Left hindlimb (tissue), 1 donor: ENCODE measurements at places on chromosomes 13 and 19.

DNA sequence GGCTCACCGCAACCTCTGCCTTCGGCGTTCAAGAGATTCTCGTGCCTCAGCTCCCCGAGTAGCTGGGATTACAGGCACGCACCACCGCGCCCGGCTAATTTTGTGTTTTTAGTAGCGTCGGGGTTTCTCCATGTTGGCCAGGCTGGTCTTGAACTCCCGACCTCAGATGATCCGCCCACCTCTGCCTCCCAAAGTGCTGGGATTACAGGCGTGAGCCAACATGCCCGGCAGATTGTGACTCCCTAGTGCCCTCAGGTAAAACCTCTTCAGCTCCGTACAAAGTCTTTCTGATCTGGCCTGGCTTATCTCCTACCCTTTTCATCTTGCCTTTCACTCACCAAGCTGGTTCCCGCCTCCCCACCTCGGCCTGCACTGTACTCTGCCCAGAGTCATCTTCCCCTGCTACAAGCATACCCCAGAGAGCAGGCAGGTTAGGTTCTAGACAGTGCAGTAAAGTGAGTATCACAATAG lies 15.0 kb downstream of the BICRA start:
- no peak for DNase-seq

GRCh38 chr13:112697756-112698655 lies 8.2 kb downstream of the ATP11A start:
- no peak for DNase-seq

GRCh38 chr19:952680-953444 lies 27.0 kb downstream of the ARID3A start:
- DNase-seq: no peak

- no peak for DNase-seq
These were observed 583 bp upstream of the ZNF480 start for GRCh38 chr19:52296400-52296772.

GRCh38 chr19:54141356-54141755 lies 3.8 kb downstream of the CNOT3 start:
- no peak for DNase-seq

- DNase-seq: no peak
These were observed 353.8 kb downstream of the DNAJC15 start for GRCh38 chr13:43377149-43377548.

GRCh38 chr13:62924395-62924794 lies 1508.7 kb upstream of the PCDH20 start:
- no peak for DNase-seq
